ENCODE measurements at places on chromosomes 2 and 18.

DNA sequence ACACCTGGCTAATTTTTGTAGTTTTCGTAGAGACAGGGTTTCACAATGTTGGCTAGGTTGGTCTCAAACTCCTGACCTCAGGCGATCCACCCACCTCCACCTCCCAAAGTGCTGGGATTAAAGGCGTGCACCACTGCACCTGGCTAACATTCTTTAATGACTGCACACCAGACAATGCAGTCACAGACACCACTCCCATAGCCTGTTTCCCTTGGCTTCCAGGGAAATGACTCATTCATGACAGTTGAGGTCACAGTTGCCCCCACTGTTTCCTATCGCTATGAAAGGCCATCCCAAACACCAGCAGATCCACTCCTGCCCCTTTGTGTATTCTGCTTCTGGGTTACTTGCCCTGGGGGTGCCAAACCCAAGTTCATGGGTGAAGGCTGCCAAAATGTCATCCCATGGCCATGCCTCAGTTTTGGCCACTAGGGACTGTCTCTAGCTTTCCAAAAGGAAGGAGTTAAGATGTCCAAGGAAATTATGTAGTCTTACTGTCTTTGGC lies 8.7 kb downstream of the CHMP1B start:
- peak; percentile 63 for DNase-seq

DNA sequence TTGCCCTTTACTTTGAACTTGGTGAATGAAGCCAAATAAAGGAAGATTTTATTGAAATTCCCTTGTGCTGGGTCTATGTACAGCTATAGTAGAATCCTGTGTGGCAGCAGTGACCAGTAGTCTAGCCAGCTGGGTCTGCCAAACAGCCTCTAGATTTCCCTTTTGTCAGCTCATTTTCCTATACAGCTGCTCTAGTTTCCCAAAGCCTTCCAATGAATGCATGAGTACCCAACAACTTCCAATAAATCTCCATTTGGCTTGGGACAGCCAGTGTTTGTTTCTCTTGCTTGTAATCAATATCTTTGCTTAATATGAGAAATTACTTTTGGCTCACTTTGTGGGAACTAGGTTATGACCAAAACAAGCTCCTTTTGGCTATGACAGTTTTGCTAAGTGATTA lies 43.6 kb downstream of the SCN9A start:
- no peak for DNase-seq

DNA sequence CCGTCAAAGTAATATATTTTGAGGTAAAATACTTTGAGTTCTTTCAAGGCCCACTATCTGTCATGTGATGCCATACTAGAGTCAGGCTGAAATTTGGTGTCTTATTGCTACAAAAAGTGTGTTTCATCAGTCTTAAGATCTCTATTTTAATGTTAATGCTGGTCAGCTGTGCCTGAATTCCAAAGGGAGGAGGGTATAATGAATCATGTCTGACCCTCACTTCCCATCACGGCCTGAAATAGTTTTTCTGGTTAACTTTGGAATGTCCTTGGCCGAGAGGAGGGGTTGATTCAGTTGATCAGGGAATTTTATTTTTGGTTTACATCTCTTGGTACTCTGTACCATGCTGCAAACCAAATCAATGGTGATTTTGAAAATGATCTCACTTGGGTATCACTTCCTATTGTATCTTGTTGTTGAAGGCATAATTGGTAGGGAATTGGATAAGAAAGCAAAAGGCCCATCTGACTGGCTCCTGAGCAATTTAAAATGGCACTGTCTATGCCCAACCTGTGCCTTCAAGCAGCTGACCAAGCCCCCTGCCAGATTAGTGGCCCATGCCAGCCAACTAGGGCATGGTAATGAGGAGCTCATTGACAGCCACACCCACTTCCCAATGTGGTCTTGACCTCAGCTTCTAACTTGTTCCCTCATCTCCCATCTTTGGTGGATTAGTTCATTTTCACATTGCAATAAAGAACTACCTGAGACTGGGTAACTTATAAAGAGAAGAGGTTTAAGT lies 6.1 kb upstream of the SLC35F5 start:
- peak; percentile 83 for DNase-seq

- no peak for DNase-seq
Observed at GRCh38 chr2:117858892-117859531, 44.5 kb downstream of the DDX18 start.

DNA sequence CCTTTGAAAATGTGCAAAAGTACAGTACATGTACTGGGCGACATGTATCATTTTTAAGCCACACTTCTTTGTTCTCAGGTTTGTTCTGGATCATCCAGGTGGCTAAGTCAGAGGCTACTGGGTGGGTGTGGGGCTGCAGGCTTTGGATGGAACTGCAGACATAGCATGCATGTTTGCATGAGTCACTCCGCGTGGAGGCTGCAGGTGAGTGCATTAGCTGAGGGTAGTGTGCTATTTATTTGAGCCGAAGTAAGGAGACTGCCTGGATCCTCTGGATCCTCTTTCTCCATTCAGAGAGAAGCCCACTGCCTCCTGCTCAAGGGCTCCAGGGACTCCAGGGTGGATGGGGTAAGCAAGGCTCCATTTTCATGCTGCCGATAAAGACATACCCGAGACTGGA lies 9.4 kb upstream of the NEURL3 start:
- DNase-seq, result no peak

GRCh38 chr2:238450440-238450861 lies 23.7 kb downstream of the ASB1 start:
- DNase-seq, result no peak

DNA sequence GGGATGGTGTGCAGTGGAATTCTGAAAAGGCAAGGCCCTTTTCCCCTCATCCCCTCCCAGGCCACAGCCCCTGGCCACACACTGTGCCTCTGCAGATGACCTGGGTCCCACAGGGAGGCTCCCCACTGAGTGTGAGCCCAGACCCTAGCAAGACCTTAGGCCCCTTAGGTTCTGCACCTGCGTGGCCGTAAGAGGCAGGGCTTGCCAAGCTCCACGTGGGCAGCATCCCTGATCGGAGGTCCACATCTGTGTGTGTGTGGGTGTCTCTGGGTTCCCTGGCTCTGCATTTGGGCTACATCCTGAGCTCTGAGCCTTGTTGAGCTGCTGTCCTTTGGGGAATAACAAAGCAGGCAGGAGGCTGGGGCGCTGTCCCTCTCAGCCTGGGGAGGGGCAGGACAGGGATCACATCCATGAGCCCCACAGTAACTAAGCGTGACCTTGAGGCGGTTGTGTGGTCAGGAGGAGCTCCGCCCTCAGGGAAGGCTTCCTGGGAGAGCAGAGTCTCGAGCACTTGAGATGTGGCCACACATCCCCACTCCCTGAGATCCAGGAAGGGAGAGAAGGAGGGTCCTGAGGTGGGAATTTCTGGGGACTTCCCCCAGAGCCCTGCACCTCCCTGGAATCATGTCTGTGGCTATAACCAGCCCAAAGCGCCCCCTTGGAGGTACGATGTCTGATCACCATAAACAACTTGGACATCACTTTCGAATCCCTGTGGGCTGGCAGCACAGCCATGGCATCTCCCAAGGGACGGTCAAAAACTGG lies 84.8 kb downstream of the STPG4 start:
- peak; percentile 67 for DNase-seq

DNA sequence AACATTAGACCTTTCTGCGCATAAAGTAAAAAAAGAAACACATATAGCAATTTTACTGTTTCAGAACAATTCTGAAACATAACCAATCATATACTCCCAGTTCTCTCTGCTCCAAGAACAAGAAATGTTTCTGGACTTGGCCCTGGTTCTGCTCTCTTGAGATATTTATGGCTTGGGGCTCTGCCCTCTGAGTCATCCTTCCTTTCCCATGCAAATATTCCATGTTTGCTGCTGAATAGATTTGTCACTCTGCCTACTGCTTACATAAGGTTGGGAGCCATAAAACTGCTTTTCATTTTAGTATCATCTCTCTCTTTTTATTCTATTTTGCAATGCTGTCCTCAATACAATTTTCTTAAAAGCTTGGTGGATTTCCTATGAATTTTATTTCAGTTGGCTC lies 499.6 kb upstream of the ACVR2A start:
- peak; percentile 14 for DNase-seq

GRCh38 chr2:158955842-158956365 lies 12.5 kb upstream of the TANC1 start:
- no peak for DNase-seq

All from fibroblast of skin of scalp (primary cell).